ENCODE measurements at places on chromosomes 2 and 18.

DNA sequence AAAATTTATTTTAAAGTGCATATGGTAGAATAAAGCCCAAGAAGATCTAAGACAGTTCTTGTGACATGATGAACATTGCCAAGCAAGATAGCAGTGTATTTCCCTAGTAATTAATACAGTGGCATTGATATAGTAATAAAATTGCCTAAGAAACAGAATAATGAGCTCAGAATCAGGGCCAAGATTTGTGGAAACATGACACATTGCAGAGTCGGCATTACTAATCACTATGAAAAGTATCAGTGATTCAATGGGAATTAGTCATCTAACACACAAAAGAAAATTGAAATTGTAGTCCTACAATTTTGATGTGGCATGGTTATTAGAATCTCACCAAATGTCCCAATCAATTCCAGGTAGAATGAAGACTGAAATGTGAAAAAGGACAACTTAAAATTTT lies 243.0 kb upstream of the CYRIA start:
- no peaks in the 10 kb centered on the region for H3K36me3 ChIP-seq
- no peak overlapping the region for H3K4me3 ChIP-seq
- H3K27me3 ChIP-seq = no peaks in the 10 kb centered on the region
- H3K4me1 ChIP-seq = no peaks in the 10 kb centered on the region

GRCh38 chr2:64179582-64180321 lies 35.5 kb upstream of the PELI1 start:
- H3K4me1 ChIP-seq = peaks cover 5% of the 10 kb centered on the region
- no peak overlapping the region for H3K4me3 ChIP-seq
- no peak overlapping the region for H3K27ac ChIP-seq
- no peaks in the 10 kb centered on the region for H3K36me3 ChIP-seq

DNA sequence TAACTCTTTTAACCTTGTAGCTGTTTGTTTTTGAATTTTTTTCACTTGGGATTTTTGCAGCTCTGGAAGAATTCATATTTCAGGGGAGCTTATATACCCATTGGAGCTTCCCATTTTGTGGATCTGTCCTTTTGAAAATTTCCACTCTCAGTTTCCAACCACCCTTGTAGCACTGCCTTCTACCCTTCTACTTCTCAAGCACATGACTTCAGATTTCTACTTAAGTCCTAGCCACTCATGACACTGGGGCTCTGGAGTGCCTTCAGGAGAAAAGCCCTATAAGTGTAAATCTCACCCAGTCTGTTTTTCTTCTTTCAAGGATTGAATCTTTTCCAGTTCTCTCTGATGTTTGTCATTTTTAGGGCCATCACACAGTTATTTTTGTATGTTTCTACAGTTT lies 283.7 kb upstream of the KCNH7 start:
- no peak overlapping the region for H3K27ac ChIP-seq
- no peak overlapping the region for H3K4me3 ChIP-seq
- no peaks in the 10 kb centered on the region for H3K36me3 ChIP-seq
- no peaks in the 10 kb centered on the region for H3K4me1 ChIP-seq
- DNase-seq = no peak
- no peaks in the 10 kb centered on the region for H3K27me3 ChIP-seq

DNA sequence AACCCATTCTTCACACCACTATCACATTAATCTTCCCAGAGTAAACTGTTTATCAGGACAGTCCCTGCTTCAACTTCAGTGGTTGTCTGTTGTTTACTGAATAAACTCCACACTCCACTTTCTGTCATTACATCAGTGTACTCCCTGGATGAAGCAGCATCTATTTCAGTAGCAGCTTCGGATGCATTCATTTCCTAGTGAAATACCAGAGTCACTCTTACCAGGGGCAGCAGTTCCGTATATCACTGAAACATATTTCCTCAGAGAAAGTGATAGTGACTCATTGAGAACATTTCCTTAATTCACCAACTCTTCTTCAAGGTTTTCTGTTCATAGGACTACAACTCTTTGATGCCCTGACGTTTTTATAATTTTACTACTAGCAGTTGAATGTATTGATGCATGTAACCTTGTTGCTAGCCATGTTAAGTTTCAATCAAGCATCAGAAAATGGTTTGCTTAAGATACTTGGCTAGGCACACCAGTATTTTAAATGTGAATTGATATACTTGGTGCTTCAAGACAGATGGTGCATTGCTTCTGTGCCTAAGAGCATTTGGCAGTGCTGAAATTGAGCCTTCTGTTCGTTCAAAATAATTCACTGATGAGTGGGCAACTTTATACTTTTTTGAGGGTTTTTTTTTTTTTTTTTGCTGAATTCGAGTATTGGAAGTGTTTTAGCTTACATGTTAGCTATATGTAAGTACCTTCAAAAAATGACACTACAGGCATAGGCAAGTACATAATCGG lies 92.3 kb downstream of the UBE2E3 start:
- no peaks in the 10 kb centered on the region for H3K36me3 ChIP-seq
- H3K4me1 ChIP-seq = peaks cover 8% of the 10 kb centered on the region

DNA sequence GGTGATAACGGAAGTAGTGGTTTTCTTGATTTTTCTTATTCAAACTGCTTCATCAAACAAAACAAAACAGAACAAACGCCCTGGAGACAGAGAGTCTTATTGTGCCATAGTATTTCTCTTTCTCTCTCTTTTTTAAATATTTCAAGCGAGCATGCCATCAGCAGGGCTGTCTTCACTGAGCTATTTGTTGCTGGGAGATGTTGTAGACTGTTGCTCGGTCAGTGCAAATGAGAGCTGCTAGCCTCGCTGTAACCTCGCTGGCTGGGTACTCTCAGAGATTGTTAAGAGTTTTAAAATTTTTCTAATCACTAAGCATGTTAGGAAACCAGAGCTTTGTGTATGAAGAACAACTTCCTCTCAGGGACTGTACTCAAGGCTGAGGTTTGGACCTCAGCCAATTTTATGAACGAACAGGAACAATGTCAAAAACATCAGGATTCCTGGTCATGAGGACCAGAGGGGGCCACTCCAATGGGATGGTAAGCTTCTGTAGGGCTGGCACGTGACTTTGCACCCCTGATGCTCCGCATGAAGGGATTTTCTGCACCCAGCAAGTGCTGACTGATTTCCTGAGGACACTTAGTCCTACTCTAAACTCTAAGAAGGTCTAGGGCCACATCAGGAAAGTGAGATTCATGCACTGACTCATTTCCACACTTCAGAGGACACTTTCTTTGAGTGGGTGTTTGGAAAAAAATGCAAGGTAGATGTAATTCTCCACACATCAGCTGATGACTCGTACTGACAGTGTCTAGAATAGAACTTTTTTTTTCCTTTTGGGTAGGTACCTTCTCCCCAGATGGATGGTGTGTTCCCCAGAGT lies 59.8 kb upstream of the IL1R1 start:
- no peaks in the 10 kb centered on the region for H3K4me1 ChIP-seq
- no peaks in the 10 kb centered on the region for H3K27me3 ChIP-seq
- peak overlapping the region; percentile 26 for H3K27ac ChIP-seq
- no peak for DNase-seq
- no peak overlapping the region for H3K4me3 ChIP-seq

GRCh38 chr18:13700153-13700552 lies 26.2 kb downstream of the FAM210A start:
- H3K27me3 ChIP-seq = no peaks in the 10 kb centered on the region
- no peak for DNase-seq
- H3K36me3 ChIP-seq = no peaks in the 10 kb centered on the region
- H3K4me3 ChIP-seq = no peak overlapping the region
- H3K4me1 ChIP-seq = no peaks in the 10 kb centered on the region

GRCh38 chr2:65320946-65321345 lies 93.3 kb downstream of the ACTR2 start:
- no peaks in the 10 kb centered on the region for H3K27me3 ChIP-seq
- no peak for DNase-seq
- H3K4me3 ChIP-seq = no peak overlapping the region
- no peak overlapping the region for H3K27ac ChIP-seq
- peaks cover 7% of the 10 kb centered on the region for H3K4me1 ChIP-seq

DNA sequence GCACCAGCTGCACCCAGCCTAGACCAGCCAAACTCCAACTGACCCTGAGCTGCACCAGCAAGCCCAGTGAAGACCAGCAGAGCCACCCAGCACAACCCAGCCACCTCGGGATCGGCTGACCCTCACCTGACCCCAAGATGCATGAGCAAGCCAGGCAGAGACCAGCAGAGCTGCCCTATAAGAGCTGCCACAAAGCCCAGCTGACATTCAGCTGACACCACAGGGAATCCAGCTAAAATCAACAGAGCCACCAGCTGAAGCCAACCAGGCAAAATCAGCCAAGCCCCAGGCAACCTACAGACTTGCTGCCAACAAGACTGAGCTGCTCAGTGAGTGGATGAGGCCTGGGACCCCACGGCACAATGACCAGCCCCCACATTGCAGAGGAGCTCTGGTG lies 54.6 kb downstream of the CYP27C1 start:
- H3K4me1 ChIP-seq = no peaks in the 10 kb centered on the region
- no peak overlapping the region for H3K27ac ChIP-seq
- H3K4me3 ChIP-seq = no peak overlapping the region
- no peaks in the 10 kb centered on the region for H3K36me3 ChIP-seq
- DNase-seq = no peak

GRCh38 chr2:69026026-69026425 lies 13.0 kb downstream of the ANTXR1 start:
- H3K4me3 ChIP-seq = no peak overlapping the region
- no peak for DNase-seq
- H3K27me3 ChIP-seq = no peaks in the 10 kb centered on the region
- H3K36me3 ChIP-seq = no peaks in the 10 kb centered on the region
- H3K27ac ChIP-seq = no peak overlapping the region

Data from esophagus squamous epithelium (tissue), 5 donors.